ENCODE measurements at places on chromosomes 11 and 22. TPM values are rescaled to one million over a fixed set of nuclear protein-coding genes. Genes with fewer than 3 reads are reported as not detected.

DNA sequence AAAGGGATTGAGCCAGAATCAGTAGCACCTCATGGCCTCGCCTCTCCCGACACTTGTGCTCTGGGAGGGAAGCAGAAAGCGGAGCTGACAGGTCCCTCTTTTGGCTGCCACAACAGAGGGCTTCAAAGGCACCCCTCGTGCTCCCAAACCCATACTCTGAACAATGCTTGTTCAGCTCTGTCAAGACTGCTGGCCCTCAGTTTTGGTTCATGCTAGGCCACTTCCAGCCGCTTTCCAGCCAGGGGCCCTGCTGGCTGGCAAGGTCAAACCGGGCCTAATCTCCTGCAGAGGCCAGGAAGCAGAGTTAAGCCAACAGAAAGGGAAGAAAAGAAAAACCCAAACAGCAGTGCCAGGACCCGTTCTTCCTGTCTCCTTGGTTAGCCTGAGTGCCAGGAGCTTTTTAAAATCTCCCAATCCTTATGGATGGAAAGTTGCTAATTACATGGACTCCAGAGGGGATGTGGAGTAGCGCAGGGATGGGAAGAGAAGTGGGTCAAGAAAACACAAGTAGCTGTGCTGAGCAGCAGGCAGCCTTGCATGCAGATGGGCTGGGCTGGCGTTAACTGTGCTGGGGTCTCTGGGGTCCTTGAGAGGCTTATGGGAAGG lies 150.6 kb downstream of the GRIK4 start:
- DNase-seq: no peak

CAT gene
- polyA plus RNA-seq: 195 TPM

XKR3 gene
- polyA plus RNA-seq: not detected

DNA sequence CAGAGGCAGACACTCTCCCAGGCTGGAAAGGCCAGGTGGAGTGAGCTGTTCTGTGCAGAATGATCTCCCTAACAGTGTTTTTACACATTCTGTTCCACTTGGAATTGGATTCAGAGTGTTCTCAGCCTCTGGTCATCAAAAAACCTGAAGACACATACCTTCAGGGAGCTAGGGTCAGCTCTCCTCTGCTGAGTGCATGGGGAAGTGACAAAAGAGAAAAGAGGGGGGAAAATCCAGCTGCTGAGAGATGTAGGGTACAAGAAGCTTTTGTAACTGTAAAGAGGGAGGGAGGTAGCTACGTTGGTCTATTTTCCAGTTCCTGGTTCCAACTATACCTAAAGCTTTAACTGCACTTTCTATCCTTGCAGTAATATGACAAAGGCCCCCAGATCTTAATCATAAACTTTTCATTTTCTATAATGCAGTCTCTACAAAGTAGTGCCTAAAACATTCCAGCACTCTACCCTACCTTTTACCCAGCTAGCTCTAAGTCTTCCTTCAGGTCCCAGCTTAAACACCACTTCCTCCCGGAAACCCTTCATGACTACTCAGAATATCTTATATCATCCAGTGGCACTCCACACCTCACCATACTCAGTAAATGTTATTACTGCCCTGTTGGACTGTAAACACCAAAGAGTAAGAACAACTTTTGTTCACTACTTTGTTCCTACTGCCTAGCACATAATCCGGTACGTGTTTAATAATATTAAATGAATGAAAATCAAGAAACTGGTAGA lies 9.2 kb downstream of the MAPK1 start:
- no peak for DNase-seq

DNA sequence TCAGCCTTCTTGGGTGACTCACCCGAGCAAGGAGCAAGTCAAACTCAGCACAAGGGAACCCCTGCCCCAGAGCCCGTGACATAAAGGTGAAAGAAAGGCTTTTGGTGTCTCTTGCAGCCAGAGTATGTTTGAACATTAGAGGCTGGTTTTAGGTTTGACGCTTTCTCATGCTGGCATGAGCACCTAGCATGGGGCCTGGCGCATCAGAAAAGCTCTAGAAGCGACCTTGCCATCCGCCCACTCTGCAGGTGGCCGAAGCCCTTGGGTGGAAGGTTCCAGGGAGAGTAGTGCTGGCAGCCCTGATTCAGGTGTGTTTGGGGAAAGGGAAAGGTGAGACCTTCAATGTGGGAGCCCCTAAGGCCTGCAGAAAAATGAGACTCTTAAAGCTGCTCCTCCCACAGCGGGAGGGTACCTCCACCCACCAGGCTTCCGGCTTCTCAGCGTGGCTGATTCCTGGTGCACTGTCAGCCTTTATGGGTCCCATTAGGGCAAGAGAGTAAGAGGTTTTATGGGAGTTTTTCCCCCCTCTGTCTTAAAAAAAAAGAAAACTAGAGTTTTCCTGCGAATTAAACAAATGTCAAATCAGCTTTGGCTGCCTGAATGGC lies 88.4 kb downstream of the GRIK4 start:
- no peak for DNase-seq

TRIM51 gene
- not detected for polyA plus RNA-seq
